Caco-2 (cell line): ENCODE measurements at places on chromosomes 1 and 21.

DNA sequence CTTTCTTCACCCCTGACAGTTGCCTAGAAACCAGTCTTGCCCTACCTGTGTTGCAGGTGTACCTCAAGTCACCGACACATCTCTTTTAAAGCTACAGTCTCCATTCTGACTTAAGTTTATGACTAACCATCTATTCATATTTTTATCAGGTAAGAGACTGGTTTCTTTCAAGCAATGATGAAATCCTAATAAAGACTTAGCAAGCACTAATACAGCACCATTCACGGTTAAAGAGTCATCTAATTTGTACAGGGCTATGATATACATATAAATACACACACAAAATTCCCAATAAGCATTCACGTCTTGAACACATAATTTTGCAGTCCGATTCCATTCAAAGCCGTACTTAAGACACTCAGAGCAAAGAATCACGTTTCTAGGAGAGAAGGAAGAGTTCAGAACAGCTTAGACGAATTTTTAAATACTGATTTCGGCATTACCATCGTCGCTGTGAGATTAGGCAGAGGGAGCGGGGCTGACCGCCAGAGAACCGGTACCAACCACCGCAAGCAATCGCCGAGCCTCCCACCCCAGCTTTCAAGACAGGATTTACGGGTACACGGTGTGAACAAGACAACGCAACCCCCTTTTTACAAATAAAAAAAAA lies 943 bp downstream of the ERRFI1 start:
- peak overlapping the region; percentile 50 for H3K4me3 ChIP-seq
- DNase-seq: no peak
- peak overlapping the region; percentile 88 for H3K27ac ChIP-seq

DNA sequence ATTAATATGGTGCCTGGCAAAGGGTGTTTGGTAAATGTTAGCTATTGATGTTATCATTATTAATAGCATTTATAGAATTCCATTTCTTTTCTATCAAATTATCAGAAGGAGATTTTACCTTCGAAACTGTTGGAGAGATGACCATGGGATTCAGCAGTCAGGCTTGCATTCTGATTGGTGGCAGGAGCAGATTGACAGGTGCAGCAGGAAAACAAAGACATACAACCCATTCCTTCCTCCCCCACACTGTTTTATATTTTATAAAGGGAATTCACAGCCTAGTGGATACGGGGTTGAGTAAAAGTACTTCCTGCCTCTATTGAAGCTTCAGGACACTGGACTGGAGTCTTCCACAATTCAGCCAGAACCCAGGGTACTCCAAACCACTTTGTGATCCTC lies 55.1 kb upstream of the SYT14 start:
- H3K27ac ChIP-seq: no peak overlapping the region
- peaks cover 4% of the 10 kb centered on the region; the same call in 1 of the 2 replicates for H3K4me1 ChIP-seq
- H3K36me3 ChIP-seq: no peaks in the 10 kb centered on the region
- no peak overlapping the region for H3K4me3 ChIP-seq
- no peak for DNase-seq

GRCh38 chr1:187537936-187538335 lies 709.2 kb downstream of the PLA2G4A start:
- no peak overlapping the region for H3K27ac ChIP-seq
- H3K36me3 ChIP-seq: no peaks in the 10 kb centered on the region
- no peak for DNase-seq
- no peak overlapping the region for H3K4me3 ChIP-seq

- DNase-seq: peak; percentile 92
- H3K36me3 ChIP-seq: no peaks in the 10 kb centered on the region
- H3K27ac ChIP-seq: peak within 1 kb of the TSS; percentile 95
- H3K27me3 ChIP-seq: no peaks in the 10 kb centered on the region
Measured at GRCh38 chr1:201828820-201829774, at the start of gene IPO9. Gene IPO9 (plus strand): TSS chr1:201829157. CDS start chr1:201829210, 53 bp downstream.

GRCh38 chr1:150548632-150549495 lies at the start of gene ADAMTSL4:
Gene ADAMTSL4 (plus strand): TSS chr1:150549408. CDS start chr1:150552289, 2,881 bp downstream.
- peak; percentile 85 for DNase-seq
- peak within 1 kb of the TSS; percentile 92 for H3K27ac ChIP-seq

- DNase-seq: no peak
- no peaks in the 10 kb centered on the region for H3K36me3 ChIP-seq
- H3K27ac ChIP-seq: no peak overlapping the region
- H3K27me3 ChIP-seq: no peaks in the 10 kb centered on the region
Measured at GRCh38 chr1:184223216-184223615, 163.6 kb upstream of the C1orf21 start.

DNA sequence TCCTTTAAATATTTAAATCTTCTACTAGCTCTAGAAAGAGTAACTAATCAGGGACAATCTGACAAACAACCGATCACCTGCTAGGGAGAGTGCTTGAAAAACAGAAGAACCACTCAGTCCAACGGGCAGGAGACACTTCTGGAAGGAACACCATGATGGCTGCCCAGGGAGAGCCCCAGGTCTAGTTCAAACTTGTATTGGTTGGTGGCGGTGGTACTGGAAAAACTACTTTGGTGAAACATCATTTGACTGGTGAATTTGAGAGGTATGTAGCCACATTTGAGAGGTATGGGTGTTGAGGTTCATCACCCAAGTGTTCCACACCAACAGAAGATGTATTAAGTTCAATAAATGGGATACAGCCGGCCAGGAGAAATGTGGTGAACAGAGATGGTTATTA lies 4.8 kb upstream of the WDR47 start:
- no peak overlapping the region for H3K4me3 ChIP-seq
- H3K36me3 ChIP-seq: no peaks in the 10 kb centered on the region
- no peak overlapping the region for H3K27ac ChIP-seq
- no peak for DNase-seq
- no peaks in the 10 kb centered on the region for H3K4me1 ChIP-seq
- no peaks in the 10 kb centered on the region for H3K27me3 ChIP-seq

DNA sequence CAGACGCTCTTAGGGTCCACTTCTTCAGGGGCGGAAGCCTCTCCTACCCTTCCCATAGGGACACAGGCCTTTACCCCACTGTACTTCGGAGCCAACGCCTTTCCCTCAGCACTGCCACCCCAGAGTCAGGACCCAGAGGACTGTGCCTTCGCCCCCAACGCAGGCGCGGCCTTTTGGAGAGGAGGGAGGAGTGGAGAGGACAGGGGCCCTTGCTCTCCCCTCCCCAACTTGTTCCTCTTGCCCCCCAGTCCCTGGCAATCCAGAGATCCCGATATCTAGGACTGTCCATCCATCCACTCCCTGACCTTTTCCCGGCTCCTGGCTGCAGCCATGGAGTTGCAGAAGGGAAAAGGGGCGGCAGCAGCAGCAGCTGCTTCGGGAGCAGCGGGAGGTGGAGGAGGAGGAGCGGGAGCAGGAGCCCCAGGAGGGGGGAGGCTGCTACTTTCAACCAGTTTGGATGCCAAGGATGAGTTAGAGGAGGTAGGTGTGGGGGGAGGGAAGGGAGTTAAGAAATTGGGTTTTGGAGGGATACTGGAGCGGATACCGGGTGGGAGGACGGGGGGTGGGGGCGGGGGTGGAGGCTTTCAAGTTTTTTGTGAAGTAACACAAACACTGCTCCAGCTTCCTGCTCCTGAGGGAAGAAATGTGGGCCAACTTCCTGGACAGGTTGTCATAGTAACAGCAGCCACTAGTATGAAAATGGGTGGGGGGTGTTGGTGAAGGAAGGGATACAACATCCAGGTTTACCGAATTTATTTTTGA lies 636 bp downstream of the INTS3 start:
- H3K4me1 ChIP-seq: peaks cover 6% of the 10 kb centered on the region
- no peaks in the 10 kb centered on the region for H3K36me3 ChIP-seq
- no peaks in the 10 kb centered on the region for H3K27me3 ChIP-seq
- H3K27ac ChIP-seq: peak overlapping the region; percentile 95
- peak; percentile 48 for DNase-seq

DNA sequence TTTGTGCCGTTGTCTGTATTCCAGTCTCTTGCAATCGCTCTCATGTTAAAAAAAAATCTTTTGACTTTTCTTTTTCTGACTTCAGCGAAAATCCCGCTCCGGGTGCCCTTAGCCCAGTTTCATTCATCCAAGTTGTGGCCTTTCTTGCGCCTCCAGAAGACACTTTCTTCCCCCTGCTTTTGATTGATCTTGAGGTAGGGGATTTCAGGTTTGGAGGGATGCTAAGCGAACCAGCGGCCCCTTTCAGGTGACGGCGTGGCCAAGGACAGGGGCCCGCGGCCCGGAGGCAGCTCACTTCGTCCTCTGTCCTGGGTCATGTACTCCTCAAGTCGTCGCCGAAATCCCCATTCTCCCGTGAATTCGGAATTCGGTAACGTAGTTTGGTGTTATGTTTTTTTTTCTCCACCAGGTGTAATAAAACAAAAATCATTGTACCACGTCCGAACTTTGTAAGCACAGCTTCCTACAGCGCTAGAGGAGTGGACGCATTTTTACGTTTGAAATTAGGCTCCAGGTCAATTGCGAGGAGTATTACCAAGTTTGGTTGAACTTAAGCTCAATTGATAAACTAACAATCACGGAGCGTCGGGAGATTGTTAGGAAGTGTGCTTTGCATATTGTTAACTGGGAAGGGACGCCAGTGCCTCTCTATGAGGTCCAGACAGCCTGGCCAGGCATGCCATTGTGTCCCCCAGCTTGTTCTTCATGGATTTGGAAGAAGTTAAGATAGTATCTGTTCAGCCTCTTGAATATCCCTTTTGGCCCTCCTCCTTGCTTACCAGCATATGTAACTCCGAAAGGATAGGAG lies 1.1 kb downstream of the MRPS6 start:
- H3K4me3 ChIP-seq: peak overlapping the region; percentile 86
- no peaks in the 10 kb centered on the region for H3K36me3 ChIP-seq

DNA sequence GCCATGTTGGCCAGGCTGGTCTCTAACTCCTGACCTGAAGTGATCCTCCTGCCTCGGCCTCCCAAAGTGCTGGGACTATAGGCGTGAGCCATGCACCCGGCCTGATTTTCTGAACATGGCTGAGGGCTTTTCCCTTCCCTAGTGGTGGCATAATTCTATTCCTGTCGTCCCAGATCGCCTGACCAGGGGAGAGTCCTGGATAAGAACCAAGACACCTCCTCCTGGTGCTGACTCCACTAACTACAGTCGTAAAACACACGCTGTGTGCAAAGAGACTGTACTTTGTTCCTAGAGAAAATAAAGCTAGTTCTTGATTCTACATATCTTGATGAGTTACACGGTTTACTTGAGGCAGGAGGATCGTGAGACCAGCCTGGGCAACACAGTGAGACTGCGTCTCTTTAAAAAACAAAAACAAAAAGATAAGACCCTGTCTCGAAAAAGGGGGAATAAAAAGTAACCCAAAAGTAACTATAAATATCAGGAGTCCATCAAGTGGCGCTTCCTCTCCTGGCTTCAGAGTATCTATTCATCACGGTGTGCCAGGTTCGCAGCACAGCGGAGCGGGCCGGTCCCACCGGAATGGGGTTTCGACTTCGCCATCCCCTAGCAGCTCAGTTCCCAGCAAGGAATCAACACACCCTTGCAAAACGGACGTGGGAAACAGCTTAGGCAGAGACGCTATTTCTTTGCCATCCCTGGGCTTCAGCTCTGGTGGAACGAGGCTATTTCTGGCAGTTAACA lies 973 bp downstream of the SDF4 start:
- DNase-seq: no peak
- peaks cover 8% of the 10 kb centered on the region for H3K4me1 ChIP-seq
- no peaks in the 10 kb centered on the region for H3K27me3 ChIP-seq
- peak overlapping the region; percentile 83 for H3K27ac ChIP-seq

- no peaks in the 10 kb centered on the region for H3K36me3 ChIP-seq
- DNase-seq: no peak
- H3K27me3 ChIP-seq: no peaks in the 10 kb centered on the region
- no peak overlapping the region for H3K27ac ChIP-seq
Measured at GRCh38 chr1:107724648-107725047, 240.3 kb downstream of the VAV3 start.

- DNase-seq: no peak
- no peak overlapping the region for H3K4me3 ChIP-seq
- no peaks in the 10 kb centered on the region for H3K36me3 ChIP-seq
Measured at GRCh38 chr1:20936621-20937020, 149.5 kb upstream of the HP1BP3 start.

- no peak for DNase-seq
- H3K4me3 ChIP-seq: no peak overlapping the region
- H3K27ac ChIP-seq: no peak overlapping the region
- H3K27me3 ChIP-seq: no peaks in the 10 kb centered on the region
Measured at GRCh38 chr1:20834192-20834591, 47.1 kb upstream of the HP1BP3 start.

DNA sequence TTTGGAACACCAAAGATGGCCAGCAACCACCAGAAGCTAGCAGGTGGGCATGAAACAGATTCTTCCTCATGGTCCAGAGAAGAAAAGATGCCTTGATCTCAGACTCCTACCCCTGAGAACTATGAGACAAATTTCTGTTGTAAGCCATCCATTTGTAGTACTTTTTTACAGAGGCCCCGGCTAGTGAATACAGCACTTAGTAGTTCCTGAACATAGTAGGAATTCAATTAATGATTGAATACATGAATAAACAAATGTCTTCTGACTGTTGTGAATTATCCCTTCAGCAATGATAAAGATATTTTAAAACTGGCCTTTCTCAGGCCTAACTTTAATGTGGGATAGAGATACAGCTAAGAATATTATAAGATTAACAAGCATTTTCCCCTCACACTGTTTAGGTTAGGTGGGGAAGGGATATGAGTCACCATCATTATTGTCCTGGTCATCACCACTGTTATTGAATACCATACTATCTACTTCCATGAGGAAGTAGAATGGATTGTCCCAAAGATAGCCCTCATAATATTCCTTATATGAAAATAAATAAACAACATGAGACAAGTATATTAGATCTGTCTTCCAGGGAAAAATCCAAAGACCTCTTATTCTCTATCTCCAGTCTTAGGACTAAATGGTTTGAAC lies 51.4 kb downstream of the ADCY10 start:
- DNase-seq: no peak
- H3K4me1 ChIP-seq: peaks cover 10% of the 10 kb centered on the region
- H3K27ac ChIP-seq: peak overlapping the region; percentile 23
- no peaks in the 10 kb centered on the region for H3K27me3 ChIP-seq

DNA sequence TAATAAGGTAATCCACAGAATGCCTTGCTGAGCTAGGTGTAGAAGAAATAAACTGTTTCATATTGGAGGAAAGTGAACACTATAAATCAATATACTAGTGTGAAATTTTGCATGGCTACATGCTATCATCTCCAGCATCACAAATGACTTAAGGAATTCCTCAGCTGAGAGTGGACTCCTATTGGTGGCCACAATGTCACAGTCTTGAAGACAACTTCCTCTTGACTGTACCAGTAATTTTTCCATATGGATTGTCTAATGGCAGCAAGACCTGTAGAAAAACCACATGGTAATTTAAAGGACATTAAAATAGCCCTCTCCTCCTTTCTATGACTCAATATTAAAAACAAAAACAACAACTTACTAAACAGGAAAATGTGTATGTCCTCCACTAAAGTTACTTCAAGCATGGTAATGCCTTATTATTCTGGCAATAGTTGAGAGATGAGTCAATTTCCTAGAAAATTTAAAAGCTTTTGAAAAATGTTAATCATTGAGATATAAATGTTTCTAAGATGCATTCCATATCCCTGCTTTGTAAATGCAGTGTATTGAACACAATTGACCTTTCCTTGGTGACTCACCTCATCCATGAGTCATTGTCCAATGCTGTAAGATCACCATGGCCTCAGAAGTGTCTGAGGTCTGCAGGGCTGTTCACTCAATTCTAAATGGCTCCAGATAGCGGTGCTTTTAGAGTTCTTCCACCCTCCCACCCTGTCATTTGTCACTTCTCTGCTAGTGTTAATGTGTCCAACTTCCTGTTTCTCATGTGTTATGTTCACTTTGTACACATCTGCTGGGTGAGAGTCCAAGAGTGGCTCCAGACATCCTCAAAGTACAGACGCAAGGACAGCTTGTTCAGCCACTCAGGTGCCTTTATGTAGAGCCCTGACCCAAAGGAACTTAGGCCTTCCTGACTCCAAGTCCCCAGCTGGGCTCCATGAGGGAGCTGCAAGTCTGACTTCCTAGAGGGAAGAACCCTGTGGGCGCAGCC lies 32.8 kb upstream of the DNASE2B start:
- H3K36me3 ChIP-seq: no peaks in the 10 kb centered on the region
- H3K4me1 ChIP-seq: no peaks in the 10 kb centered on the region; the same call in 1 of the 2 replicates
- H3K4me3 ChIP-seq: no peak overlapping the region
- H3K27ac ChIP-seq: no peak overlapping the region
- DNase-seq: peak; percentile 5
